ENCODE measurements at places on chromosomes 3 and 15. TPM values are rescaled to one million over a fixed set of nuclear protein-coding genes. Genes with fewer than 3 reads are reported as not detected.

Gene ANKRD34C
- not detected for total RNA-seq

Gene MUSTN1
- total RNA-seq: 15.9 TPM

Gene DNAH12
- total RNA-seq: 0.70 TPM

Gene ANKUB1
- total RNA-seq: not detected

Gene IQCF5
- not detected for total RNA-seq

Gene EPHA6
- total RNA-seq: 13.2 TPM

Gene EIF4E3
- 33.2 TPM for total RNA-seq

Gene TRIM42
- total RNA-seq: not detected

Gene DPPA2
- not detected for total RNA-seq

Gene MOBP
- not detected for total RNA-seq

Gene TUSC7
- not detected for total RNA-seq

Gene BCHE
- total RNA-seq: 24.3 TPM

Gene ACVR2B
- 11.8 TPM for total RNA-seq

Gene TRIM59
- 7.0 TPM for total RNA-seq

Gene SLCO2A1
- total RNA-seq: 89.1 TPM

Gene GOLGA6L10
- 4.3 TPM for total RNA-seq

Gene GOLGA8G
- total RNA-seq: not detected

Gene CASR
- 0.08 TPM for total RNA-seq

Gene PLSCR5
- total RNA-seq: not detected

DNA sequence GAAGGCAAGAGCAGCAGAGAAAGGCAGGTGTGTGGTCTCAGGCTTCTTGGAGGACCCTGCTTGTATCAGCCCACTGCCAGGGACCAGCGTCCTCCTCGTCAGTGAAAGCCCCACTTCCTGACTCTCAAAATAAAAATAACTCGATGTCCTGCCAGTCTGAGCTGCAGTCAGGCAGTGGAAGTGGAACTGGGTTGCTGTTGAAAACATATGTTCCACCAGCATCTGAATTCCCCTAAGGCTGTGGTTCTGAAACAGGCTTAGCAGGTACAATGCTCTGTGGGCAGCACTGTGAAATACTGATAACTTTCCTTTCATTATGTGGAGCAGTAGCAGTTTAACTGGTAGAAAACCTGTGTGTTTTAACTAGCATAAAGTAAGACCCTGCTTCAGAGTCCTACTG is 121.6 kb upstream of the EIF1B start:
- DNase-seq: no peak

- no peak for DNase-seq
Observed at GRCh38 chr3:79162653-79163052, 605.1 kb downstream of the ROBO1 start.

DNA sequence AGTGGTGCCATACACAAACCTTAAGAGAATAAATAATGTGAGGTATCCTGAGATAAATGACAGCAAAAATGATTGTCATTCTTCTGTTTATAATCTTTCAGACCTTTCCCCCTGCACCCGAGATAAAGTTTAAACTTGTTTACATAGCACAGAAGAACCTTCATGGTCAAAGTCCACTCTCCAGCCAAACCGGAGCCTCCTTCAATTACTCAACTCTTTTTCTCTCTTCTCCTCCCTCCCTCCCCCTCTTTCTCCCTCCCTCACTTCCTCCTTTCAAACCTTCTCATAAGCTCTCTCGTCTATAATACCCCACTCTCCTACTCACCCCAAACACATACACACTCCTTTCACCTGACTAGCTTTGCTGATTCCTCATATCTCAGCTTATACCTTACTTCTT is 198.9 kb downstream of the EFHB start:
- no peak for DNase-seq

- no peak for DNase-seq
Observed at GRCh38 chr15:85475317-85475701, 94.9 kb downstream of the AKAP13 start.

DNA sequence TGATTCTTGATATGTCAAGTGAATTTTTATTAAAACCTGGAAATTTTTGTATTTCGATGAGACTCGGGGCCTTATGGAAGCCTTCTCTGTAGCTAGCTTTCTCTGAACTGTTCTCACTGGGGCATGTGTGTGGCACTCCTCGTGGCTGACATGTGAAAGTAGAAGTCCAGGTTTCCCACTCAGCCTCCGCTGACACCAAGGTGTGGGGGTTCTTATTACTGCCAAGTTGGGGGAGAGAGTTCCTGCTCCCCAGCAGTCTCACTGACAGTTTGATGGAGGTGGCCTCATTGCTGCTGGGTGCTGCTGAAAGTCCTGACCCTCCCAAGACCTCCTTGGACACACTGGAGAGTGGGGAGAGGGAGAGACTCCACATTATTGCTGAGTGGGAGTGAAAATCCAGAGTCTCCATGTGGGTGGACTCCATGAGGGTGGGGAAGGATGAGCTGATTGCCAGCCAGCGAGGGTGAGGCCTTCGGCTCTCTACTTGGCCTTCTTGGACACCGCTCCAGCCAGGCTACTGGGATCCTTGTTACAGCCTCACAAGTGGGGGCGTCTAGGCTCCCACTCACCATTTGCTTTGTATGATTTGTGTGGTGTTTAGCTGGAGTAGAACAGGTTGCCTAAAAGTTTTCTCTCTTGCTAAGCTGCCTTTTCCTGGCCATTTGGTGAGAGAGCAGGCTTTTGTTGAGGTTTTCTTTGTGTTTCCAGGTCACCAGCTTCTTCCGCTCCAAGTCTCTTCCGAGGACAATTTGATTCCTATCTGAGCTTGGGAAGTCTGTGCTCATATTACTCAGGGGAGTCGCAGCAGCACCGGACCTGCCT is 64.1 kb downstream of the LSM3 start:
- peak; percentile 14 for DNase-seq

DNA sequence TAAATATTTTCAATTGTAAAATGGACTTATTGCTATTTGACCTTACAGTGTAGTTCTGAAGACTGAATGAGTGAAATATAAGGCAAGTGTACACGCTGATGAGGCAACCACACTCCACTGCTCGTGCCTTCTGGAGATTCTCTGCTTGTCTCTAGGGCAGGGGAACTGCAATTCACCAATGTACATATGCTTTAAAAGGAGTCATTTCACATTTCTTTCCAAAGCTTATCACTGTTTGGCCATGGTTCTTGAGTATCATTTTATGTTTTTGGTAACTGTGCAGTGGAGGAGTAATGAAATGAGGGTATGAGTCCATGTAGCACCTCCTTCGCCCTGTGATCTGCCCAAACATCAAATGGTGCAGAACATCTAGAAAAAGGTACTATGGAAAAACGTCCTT is 43.7 kb downstream of the CCR4 start:
- no peak for DNase-seq

DNA sequence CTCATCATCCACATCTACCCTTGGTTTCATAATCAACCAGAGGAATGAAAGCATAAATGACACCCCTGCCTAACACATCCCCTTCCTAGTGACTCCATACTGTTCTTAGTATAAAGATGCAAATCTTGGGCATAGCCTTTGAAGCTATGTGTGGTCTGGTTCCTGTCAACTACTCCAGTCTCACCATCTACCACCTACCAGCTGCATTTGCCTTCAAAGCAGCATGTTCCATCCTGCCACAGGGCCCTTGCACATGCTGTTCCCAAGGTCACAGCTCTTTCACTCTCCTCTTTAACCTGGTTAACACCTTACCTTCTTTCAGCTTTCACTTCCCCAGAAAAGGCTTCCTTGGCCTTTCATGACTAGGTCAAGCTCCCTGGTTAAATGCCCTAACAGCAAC is 62.3 kb upstream of the ARHGEF3 start:
- DNase-seq: no peak

DNA sequence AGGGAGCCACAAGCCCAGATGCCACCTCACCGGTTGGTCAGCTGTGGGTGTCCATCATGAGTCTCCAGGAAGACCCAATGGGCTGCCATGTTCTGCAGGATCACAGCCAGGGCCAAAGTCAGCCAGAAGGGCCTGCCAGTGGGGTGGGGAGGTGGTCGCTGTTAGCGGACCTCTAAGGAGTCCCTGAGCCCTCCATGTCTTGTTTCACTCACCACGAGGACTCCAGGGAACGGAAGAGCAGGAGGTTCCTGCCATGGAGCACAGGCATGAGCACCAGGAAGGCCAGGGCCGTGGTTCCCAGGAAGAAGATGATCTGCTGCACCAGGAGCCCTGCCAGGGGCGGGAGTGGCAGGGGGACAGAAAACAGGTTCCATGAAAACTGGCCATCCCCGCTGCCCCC is 8.6 kb downstream of the ISLR start:
- no peak for DNase-seq

GRCh38 chr15:76328958-76329357 is 7.6 kb upstream of the ISL2 start:
- no peak for DNase-seq

DNA sequence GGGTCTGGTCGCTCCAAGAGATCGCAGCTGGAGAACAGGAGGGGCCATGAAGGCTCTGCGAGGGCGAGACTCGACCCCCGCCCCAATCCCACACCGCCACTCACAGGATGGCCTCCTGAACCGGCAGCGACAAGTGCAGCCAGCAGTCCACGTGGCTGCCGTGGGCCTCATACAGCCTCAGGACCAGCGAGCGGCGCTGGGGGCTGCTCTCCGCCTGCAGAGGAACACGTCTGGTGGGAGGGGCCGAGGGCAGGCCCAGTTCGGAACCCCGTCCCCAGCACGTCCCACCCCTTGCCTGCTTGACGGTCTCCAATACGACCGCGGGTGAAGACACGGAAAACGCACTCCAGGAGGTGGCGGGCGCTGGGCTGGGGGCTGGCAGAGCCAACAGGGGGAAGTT is 9.2 kb downstream of the NEIL1 start:
- no peak for DNase-seq

DNA sequence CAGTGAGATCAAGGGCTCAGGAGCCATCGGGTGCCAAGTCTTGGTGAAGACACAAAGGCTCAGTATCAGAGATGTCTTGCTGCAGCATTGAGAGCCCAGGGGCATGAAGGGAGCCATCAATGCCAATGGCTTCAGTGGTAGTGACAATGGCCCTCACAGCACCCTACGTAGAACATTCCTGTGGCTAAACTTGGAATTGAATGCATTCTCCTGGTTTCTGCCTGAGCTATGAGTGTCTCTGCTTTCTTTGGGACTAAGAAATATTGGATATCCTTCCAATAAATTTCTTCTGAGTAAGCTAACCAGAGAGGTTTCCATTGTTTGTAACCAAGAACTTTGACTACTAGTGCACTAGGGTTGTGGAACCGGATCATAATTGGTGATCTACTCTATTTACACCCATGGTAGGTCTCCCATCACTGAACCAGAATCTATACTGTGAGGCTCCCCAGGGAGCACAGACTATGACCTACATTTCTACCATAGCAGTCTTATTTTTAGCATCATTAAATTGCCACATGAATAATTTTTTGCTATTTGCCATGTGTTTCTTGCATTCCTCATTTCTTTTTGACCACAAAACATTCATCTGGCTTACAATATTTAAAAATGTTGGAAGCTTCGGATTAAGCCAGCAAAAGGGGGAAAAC is 31.6 kb upstream of the PDZRN3 start:
- DNase-seq: no peak

DNA sequence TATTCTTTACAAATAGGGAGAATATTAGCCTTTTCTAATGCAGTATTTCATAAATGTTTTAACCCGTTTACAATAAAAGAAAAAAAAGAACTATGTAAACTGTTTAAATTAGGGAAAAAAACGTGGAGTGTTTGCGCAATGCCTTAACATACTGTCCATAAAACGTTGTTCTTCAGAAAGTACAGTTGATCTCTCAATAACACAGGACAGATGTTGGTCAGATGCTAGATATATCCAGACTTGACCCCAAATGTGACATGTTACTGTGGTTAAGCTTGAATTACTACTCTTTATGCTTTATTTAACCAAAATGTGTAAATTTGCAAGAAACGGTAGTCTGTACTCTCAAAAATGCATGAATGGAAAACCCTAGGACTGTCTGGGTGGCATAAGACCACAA is 110.3 kb downstream of the PLOD2 start:
- no peak for DNase-seq

DNA sequence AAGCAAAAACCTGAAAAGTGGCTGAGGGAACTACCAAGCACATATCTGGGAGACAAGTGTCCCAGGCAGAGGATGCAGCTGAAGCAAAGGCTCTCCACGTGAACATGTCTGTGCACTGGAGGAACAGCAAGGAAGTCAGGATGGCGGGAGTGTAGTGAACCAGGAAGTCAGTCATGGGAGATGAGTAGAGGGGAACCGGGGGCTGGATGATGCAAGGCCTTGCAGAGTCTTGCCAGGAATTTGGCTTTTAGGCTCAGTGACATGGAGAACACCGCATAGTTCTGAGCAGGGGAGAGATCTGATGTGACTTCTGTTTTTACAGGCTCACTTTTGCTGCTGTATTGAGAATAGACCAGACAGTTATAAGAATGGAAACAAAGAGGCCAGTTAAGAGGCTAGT is 19.0 kb downstream of the C2CD4A start:
- DNase-seq: no peak

- DNase-seq: no peak
Observed at GRCh38 chr15:52112203-52112750, 298 bp downstream of the BCL2L10 start.

- DNase-seq: peak; percentile 80
Observed at GRCh38 chr3:158727206-158728060, 4.8 kb downstream of the RARRES1 start.

DNA sequence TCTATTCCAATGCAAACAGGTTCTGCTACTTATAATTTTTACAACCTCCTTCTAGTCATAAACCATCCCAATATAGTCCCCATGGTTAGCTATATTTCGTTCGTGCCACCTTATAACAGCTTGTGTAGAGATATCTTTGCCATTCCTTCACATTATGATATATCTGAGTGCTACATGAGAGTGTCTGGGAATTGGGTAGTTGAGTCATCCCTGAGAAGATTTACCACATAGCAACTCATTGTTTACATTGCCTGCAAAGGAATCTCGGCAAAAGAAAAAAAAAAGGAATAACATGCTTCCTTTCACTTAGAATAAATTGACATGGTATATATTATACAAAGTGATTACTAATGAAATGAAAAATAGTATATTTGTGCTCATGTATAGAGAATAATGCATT is 86.0 kb upstream of the VGLL3 start:
- DNase-seq: no peak

GRCh38 chr15:98983334-98983733 is 24.3 kb downstream of the PGPEP1L start:
- DNase-seq: no peak

DNA sequence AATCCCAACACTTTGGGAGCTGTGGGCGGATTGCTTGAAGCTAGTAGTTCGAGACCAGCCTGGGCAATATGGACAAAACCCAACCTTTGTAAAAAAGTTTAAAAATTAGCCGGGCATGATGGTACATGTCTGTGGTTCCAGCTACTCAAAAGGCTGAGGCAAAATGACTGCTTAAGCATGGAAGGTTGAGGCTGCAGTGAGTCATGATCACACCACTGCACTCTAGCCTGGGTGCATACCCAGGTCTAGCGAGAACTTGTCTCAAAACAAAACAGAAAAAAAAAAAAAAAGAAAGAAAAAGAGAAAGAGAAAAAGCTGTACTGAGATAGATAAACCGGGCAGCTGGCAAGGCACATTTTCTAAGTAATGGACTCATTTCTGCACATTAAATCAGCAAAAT is 10.6 kb downstream of the ARPP19 start:
- DNase-seq: no peak

- DNase-seq: no peak
Observed at GRCh38 chr15:89888214-89888804, 5.5 kb downstream of the AP3S2 start.

- peak; percentile 35 for DNase-seq
Observed at GRCh38 chr3:14768881-14769280, 49.9 kb upstream of the FGD5 start.

All from ureter (tissue), 1 donor.